Effector memory CD4-positive, alpha-beta T cell (primary cell): ENCODE measurements at places on chromosomes 11 and 22.
A peak's percentile ranks its signal among the peaks of the same experiment; 100 is the strongest.

DNA sequence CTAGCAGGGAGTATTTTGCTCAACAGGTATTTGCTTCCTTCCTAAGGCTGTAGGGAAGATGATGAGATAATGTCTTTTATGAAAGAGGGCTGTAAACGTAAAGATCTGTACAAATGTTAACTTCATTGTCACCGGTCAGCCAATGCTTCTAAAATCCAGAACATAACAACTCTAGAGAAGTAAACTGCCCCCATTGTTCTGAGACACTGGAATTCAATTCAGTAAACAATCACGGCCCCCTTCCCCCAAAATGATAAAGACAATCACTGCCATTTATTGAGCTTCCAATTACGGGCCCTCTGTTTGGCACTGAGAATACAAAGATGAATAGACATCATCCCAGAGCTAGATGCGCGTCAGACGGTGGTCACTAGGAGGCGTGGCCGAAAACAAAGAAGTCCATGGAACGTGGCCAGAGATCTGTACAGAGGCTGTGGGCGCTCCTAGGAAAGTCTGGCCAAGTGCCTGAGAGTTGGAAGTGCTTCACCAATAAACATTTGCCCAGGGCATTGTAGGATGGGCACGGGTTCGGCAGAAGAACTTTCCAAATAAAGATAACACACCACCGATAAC, 576 bp downstream of the TMEM258 start:
- DNase-seq, result peak; percentile 19

- DNase-seq, result no peak
Measured at GRCh38 chr11:59040607-59041006, 45.5 kb upstream of the GLYATL1B start.

DNA sequence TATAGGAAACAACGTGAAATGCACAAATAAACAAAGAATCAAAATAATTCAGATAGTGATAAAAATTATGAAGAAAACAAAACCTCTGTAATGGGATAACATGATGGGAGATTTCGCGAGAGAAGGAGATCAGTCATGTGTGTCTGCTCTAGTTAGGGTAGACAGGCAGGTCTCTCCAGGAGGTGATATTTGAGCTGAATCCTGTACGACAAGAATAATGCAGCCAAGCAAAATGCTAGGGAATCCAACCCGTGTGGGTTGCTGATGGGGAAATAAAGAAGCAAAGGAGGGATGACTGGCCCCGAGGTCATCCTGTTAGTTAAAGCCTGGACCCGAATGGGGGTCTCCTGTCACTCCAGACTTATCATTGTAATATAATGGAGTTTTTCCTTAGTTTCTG, 16.0 kb downstream of the MAML2 start:
- DNase-seq, result no peak

DNA sequence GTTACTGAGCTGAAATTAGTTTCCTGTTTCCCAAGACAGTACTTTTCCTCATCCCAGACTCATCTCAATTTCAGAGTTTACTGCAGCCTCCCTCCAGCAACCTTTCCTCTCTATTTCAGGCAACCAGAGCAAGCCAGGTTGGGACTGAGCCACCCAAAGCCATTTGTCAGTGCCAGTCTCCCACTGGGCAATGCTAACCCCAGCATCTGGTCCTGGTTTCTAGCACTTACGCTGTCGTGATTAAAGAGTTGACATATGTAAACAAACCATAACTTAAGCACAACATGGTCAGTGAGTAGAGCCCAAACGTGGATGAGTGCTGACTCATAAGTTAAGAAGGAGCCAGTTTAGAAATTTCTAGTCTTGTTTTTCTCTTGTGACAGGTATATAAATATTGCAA, 119.6 kb upstream of the BLID start:
- no peak for DNase-seq

DNA sequence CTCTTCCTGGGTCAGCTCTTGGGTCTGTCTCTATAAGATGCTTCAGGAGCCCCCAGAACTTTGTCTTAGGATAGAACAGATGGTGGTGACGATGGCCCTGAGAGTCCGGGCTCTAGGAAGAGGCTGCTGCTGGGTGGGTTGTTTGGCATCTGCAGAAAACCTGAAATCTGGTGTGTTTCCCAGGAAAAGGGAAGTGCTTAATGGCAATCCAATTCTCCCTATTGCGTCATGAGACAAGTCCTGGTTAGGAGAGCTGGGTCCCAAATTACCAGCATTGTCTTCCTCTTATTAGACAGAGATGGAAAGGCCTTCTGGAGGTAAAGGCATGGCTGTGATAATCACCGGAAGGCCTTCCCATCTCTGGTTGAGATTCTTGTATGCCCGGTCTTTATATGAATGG, 48.9 kb upstream of the GRAMD1B start:
- no peak for DNase-seq

GRCh38 chr11:17294033-17294432, 17.5 kb downstream of the NUCB2 start:
- no peak for DNase-seq

DNA sequence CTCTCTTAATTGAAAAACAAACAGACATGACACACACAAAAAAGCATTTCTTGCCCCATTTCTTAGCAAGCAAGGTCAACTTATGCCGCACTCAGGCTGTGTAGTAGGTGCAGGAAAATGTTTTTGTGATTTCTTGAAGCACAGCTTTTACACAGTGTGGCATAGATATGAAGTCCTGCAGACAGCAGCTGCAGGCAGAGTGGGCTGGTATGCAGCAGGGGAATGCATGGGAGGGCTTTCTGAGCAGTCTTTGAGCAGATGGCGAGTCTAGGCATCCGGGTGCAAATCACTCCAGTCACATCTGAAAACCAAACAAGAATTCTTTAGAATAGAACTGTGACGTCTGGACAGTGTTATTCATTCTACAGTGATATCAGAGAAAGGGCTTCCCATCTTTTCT, 87.5 kb downstream of the BLID start:
- DNase-seq, result no peak

DNA sequence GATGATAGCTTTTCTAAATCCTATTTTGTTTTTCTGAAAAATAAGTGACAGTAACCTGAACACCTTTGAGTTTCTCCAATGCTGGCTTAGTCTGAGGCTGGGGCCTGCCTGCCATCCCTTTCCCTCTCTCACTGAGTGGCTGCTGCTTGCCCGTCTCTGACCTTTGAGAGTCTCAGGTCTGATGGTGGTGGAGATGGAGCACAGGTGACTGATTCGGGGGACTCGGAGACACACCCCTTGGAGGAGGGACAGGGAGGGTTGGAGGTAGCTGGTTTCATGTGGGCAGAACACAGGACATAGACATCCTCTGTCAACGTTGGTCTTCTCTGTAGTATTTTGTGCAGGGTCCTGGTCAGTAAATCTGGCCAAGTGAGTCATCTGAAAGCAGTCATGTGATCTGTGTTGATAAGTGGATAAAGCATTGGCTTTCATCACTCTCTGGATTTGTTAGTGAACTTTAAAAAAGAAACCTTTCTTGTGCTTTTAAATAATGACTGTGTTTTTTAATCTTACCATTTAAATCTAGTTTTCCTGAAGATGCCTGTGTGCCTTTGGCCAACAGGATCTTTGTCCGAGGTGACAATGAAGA, 47.1 kb upstream of the CLDN5 start:
- DNase-seq, result no peak

GRCh38 chr11:73149105-73149504, 7.0 kb upstream of the FCHSD2 start:
- DNase-seq, result no peak

GRCh38 chr11:65478388-65479183, 20.3 kb upstream of the MALAT1 start:
- DNase-seq, result no peak

- DNase-seq, result no peak
Measured at GRCh38 chr11:44268614-44269080, 41.3 kb downstream of the ALX4 start.

DNA sequence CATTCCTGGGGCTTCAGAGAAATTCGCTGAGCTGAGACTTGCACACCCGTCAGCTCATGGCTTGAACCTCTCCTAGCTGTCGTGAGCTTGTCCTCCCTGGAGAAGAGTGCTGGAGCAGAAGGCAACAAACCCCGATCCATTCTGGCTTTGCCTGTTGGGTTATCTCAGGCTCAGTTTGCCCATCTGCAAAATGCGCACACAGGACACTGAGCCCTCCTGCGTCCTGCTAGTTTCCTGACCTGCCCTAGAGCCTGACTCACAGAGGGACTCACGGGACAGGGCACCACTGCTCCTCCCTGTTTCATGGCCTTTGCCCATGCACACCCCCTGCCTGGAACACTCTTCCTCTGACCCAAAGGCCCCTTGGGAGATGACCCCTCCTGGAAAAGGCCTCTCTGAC, 365.0 kb downstream of the MN1 start:
- no peak for DNase-seq

DNA sequence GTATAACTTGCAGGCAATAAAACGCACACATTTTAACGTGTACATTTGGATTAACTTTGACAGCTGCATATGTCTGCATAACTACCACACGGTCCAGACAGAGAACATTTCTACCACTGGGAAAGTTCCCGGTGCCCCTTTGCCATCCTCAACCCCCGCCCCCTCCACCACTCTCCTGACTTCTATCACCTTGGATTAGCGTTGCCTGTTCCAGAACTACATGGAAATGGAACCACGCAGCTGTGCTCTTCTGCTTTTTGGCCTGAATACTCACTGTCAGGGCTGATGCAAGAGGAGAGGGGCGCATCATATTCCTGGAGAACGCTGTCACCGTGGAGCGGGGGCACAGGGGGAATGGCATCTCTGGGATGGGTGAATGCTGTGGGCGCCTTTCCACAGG, 62.1 kb downstream of the LRP5 start:
- no peak for DNase-seq

GRCh38 chr11:120184371-120184945, 26.4 kb upstream of the OAF start:
- no peak for DNase-seq

GRCh38 chr22:32535531-32536190, 61.0 kb downstream of the FBXO7 start:
- no peak for DNase-seq

DNA sequence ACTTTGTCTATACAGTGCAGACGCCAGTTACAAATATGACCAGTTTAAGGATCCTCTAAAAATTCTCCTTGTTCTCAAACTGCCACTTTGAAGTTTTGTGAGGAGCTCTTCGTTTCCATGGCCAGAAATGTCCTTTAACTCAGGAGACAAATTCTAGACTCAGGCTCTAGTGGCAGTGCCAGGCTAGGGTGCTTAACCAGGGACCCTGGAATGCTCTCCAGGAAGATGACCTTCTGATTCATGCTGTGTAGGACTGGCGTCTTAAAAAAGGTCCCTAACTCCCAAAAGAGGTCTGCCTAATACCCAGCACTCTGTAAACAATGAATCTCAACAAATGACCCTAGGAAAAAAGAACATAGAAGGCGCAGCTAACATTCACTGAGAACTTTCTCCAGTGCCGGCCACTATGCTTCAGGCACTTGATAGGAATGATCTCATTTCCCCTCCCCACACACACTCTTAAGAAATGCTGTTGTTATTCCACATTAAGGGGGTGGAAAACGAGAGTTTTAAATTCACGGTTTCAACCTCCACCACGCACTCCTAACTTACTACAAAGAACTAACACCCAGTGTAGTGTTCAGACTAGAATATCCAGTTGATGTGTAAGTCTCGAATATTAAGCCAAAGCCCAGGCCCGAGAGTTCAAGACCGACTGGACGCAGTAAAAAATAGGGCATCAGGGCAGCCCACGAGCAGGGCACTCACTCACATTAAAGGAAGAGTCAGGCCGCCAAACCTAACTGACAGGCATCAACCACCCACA, 747 bp downstream of the NXF1 start:
- no peak for DNase-seq
